ENCODE measurements at places on chromosomes 3 and 15.

DNA sequence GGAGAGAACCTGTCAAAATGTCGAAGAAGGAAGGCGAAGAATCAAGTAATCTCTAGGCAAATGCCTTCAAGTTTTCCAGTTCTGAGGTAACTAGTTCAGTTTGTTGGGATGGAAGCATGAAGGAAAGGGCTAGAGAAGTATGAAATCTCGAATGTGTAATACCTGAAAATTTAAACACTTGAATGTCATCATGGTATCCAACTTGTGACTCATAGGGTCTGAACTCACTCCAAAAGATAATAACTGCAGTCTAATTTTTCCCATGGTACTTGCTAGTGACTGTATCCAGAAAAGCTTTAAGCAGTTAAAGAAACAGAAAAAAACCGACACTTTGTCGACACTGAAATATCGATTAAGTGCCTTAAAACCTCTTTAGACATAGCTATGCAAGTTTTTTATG is 102.9 kb upstream of the CHRM5 start:
- DNase-seq, result no peak

DNA sequence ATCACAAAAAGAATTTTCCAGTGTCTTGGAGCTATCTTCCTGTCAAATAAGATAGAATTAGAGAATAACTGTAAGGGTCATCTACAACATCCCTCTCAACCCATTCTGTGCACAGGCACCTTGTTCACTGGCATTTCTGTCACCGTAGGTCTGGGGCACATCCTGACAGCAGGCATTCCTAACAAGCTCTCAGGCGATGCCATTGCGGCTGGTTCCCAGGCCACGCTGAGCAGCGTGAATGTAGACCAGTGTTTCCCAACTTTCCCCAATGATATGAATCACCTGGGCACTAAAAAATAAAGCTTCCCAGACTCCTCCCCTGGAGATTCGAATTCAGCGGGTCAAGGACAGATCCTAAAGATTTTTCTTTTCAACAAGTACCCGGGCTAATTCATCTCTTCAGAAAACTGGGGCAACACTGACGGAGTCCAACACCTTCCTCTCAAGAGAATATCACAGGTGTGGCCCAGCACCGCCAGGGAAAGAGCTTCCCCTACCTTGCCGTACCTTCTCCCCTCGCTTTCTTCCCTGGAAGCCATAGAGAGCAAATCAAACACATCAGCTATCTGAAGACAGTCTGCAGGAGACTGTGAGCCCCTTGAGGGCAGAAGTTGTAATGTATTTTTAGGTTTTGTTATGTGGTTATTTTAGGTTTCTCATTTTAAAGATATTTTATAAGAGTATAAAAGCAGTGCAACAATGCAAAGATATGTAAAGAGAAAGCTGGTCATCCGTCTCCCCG is 143.4 kb downstream of the LIPC start:
- DNase-seq, result no peak

DNA sequence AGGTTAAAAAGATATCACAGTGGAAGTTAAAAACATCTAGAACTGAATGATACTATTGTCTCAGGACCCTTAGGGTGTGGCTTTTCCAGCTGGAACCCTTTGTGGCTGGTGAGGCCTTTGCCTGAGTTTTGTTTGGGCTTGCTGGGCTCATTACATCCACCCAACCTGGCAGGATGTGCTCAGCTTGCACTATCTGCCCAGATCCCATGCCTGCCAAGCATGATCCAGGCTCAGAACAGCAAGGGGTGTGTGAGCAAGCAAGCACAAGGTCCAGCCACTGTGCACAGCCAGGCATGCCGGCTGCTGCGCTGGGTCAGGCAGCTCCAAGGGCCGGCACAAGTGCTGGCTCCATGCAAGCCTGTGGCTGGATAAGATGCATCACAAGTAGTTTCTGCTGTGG is 512.7 kb upstream of the CDIN1 start:
- DNase-seq, result no peak

GRCh38 chr15:68507447-68507846 is 71.3 kb upstream of the CORO2B start:
- DNase-seq, result peak; percentile 62
